Pons (tissue), 1 donor: ENCODE measurements at places on chromosomes 3 and 15.

DNA sequence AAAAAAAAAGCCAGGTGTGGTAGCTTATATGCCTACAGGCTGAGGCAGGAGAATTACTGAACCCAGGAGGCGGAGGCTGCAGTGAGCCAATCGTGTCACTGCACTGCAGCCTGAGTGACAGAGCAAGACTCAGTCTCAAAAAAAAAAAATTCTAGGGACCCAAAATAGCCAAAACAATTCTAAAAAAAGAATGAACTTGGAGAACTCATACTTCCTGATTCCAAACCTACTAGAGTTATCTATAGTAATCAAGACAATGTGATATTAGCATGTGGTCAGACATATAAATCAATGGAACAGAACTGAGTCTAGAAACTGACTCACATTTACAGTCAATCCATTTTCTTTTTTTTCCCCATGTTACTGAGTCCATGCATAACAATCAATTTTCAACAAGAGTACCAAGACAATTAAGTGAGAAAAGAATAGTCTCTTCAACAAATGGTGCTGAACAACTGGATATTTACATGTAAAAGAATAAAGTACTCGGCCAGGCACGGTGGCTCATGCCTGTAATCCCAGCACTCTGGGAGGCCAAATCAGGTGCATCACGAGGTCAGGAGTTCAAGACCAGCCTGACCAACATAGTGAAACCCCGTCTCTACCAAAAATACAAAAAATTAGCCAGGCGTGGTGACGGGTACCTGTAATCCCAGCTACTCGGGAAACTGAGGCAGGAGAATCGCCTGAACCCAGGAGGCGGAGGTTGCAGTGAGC is 11.9 kb downstream of the PRKAR2A start:
- no peak for DNase-seq

DNA sequence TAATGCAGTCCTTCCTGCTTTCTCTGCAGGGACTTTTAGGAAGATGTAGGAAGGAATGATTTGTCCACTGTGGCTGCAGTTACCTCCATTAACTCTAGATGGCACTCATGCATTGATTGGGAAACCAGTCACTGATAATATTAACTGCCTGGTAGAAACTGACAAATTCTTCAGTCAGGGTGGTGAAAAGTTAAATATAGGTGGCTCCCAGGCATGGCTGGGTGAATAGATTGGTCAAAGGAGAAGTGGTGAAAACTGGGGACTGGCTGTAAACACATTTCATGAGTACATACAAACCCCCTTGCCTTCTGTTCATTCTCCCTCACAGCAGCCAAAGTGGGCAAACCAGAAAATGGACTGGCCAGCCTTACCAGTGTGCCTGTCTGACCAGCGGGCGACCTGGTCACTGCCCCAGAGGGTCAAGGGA is 333.4 kb downstream of the THSD4 start:
- peak; percentile 72 for DNase-seq

DNA sequence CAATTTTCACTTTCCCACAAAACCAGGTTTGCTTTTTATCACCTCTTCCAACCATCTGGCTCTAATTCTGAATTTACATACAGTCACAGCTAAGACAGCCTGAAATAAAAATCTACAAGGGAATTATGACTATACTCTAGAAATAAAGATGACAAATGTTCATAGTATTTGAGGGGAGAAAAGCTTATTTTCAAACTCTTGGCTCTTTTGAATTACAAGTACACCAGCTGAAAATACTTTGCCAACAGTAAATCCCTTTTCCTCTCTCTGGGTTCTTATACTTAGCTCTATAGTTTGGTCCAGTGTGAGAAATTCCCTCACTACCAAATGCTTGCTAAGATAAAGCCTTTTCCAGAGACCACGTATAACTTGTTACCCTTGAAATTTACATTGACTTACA is 1037.9 kb downstream of the ROBO1 start:
- no peak for DNase-seq

GRCh38 chr3:87895983-87896382 is 162.8 kb downstream of the CGGBP1 start:
- DNase-seq: no peak

DNA sequence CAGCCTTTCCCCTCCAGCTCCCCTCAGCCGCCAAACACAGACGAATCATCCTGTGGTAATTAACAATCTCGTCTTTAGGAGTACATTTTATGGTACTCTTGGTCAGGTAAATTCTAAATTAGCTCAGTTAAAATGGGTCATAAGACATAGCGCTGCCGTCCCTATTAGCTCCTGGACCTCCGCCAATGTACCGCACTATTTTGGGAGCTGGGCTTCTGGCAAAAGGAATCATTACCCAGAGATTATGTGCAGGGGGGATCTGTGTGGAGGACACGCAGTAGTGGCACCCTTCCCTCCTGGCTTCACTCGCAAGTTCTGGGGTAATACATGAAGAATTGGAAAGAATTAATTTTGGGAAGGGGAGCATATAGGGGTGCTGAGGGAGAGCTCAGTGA is 68.6 kb upstream of the ONECUT1 start:
- DNase-seq: no peak

DNA sequence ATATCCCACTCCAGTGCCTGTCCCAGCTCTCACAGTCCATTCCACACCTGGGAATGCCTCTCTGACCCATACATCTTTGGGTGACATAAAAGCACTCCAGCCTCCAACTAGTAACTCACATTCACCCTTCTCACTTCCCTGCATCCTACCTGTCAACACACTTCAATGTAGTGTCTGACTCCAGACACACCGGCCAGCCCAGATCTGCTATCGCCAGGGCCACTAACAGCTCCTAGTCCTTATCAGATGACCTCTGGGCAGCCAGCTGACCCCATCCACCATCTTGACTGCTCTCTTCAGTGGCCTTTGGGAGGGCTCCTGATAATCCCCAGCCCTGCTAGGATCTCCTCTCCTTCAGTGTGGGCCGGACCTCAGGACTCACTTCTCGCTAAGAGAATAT is 2.9 kb upstream of the MCM2 start:
- DNase-seq: no peak

GRCh38 chr3:65449841-65450428 is 588.8 kb downstream of the MAGI1 start:
- DNase-seq: no peak

DNA sequence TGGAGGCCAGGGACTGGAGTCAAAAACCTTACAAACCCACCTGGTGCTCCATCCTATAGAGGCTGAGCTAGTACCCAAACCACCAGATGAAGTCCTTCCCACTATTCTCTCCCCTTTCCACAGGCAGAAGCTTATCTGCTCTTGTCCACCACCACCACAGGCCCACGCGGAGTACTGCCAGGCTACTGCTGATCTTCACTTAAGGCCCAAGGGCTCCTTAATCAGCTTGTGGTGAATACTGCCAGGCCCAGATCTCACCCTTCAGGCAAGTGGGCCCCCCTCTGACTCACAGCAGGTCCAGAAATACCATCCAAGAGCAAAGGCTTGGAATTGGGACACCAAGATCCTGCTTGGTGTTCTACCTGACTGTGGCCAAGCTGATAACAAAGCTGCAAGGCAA is 598.1 kb upstream of the CBLB start:
- no peak for DNase-seq

DNA sequence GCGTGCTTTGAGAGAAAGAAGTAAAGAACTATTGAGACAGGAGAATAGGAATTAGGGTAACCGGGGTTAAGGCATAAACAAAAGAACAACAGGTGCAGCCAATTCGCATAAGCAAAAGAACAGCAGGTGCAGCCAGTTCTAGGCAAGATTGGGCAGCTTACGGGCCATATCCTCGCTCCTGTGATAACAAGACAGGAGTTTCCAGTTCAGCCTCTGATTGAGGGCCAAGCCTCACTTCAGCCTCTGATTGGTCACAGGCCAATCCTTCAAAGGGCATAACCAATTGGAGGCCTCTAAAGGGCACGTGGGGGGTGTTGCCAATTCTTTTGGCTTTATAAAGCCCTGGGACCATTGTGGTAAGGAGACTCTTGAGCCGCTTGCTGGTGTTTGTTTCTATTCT is 143.5 kb downstream of the GADL1 start:
- no peak for DNase-seq

DNA sequence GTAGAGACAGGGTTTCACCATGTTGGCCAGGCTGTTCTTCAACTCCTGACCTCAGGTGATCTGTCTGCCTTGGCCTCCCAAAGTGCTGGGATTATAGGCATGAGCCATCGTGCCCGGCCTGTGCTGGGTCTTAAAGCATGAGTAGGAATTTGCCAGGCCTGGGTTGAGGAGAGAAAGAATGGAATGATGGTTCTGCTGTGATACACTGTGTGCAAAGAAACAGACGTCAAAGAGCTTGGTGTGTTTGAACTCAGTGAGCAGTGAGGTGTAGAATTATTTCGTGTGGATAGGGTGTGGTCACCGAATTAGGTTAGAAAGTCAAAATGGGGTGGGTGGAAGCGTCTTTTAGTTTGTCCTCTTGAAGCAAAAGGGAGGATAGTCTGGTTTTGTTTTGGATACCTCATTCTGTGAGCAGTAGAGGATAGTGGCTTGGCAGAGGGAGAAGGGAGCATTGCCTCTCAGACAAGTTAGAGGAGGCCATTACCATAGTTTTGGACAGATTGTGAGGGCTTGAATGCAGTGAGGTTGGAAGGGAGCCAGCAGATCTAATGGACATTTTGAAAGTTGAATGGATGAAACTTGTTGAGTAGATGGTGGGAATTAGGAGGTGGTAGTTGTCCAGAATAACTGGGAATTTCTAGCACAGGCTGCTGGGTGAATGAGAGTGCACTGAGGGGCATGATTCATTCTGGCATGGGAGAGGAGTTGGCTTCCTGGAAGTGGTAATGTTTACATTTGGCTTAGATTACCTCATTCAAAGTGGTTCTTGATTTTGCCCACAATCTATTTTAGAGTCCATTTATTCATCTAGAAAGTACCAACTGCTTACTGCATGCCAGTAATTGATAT is 27.2 kb downstream of the AKAP13 start:
- no peak for DNase-seq

DNA sequence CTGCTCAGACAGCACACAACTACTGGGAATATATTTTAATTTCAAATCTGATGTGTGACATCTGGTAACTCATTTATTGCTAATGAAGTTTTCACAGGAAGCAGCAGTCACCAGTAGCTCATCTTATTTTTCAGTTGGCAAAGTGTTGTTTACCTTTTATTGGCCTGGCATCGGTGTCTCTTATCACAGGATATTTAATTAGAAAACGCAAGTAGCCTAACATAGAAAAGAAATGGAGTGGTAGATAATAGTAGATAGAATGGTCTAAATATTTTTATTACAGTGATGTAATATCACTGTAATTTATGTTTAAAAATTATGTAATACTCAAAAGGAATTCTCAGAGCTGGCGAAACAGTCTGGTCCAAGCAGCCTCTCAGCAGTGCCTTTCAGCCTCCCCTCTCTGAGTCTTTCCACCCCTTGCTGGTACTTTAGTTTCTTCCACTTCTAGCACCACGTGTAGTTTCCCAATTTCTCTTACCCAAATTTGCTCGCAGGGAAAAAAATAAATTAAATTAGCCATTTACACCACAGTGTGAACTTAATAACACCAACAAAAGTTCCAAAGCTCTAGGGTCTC is 31.9 kb downstream of the AGTR1 start:
- no peak for DNase-seq

DNA sequence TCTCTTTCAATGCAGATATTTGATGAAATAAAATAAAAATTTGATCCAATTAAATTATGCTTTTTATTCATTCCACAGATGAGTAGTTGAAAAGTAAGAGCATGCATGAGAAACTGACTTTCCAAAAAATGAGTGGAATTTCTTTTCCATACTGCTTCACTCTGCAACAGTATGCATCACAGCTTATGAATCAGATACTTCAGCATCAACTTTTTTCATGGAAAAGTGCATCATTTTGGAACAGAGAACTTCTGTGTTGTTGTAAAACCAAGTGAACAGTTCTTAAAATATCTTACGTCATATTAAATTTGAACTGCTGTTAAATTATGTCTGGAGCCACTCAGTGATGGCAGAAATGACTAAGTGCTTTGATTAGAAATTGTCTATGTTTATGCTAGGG is 16.7 kb upstream of the SLC7A14 start:
- DNase-seq: no peak

DNA sequence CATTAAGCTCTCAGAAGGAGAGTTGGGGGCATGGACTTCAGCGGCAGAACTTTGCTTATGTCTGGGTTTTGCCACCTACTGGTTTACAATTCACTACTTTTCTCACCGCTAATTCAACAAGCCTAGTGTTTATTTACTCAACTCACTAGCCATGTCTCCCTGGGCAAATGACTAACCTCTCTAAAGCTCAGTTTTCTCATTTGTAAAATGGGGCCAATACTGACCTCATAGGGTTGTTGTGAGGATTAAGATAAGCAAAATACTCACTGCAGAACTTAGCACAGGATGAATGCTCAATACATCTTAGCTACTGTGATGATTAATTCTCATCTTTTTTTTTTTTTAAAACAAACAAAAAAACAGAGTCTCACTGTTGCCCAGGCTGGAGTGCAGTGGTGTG is 106.3 kb downstream of the CADPS start:
- no peak for DNase-seq

GRCh38 chr3:182909318-182910040 is 70.9 kb downstream of the DCUN1D1 start:
- DNase-seq: no peak

- DNase-seq: no peak
Observed at GRCh38 chr15:82951472-82952157, 905 bp downstream of the HOMER2 start.

DNA sequence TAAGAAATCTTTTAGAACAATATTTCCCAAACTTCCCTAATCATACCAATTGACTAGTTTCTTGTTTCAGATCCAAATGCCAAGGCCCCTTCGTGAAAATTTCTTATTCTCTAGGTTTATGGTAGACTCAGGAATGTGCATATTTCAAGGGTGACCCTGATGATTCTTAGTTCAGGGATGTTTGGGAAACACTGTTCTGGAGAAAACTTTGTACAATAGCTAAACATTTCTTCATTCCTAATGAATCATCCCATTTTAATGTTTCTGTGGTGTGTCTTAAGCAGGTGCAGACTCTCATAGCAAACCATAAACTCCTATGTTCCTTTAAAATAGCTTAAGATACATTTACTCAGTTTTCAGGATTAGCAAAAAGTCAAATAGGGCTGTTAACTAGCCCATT is 314.5 kb downstream of the TIGIT start:
- DNase-seq: no peak

GRCh38 chr15:47136236-47136635 is 581.1 kb upstream of the SEMA6D start:
- DNase-seq: no peak

- no peak for DNase-seq
Observed at GRCh38 chr3:31840252-31840651, 140.8 kb downstream of the OSBPL10 start.

GRCh38 chr3:45940781-45941365 is 2.4 kb upstream of the CXCR6 start:
- DNase-seq: no peak

GRCh38 chr3:4712109-4712508 is 219.0 kb downstream of the ITPR1 start:
- DNase-seq: no peak
